MG63 (cell line): ENCODE measurements at places on chromosomes 4 and X. TPM values are rescaled to one million over a fixed set of nuclear protein-coding genes. Genes with fewer than 3 reads are reported as not detected.

Gene SCOC
- total RNA-seq, result 46.4 and 87.3 TPM in 2 replicates

Gene YY2
- total RNA-seq, result 0.62 and 0.69 TPM in 2 replicates

Gene OTOP1
- not detected in 2 replicates for total RNA-seq

Gene BST1
- 2.0 and 3.3 TPM in 2 replicates for total RNA-seq

Gene KIT
- 0.03 and 0.07 TPM in 2 replicates for total RNA-seq

Gene RNF212
- not detected in 2 replicates for total RNA-seq

Gene CXCL9
- not detected in 2 replicates for total RNA-seq

Gene TBC1D9
- 7.9 and 8.5 TPM in 2 replicates for total RNA-seq

Gene ETNPPL
- not detected in 2 replicates for total RNA-seq

Gene TMEM31
- not detected in 2 replicates for total RNA-seq

Gene MXRA5
- total RNA-seq, result not detected in 2 replicates

Gene RPS3A
- 3,245 and 4,692 TPM in 2 replicates for total RNA-seq

Gene SLC26A1
- total RNA-seq, result not detected in 2 replicates

Gene PPBP
- not detected in 2 replicates for total RNA-seq

Gene ADGRL3
- total RNA-seq, result not detected in 2 replicates

Gene PNPLA4
- not detected in 2 replicates for total RNA-seq

Gene XPNPEP2
- total RNA-seq, result not detected in 2 replicates

Gene ZNF157
- 2.2 TPM in 1 of 2 replicates, not detected in the other for total RNA-seq

Gene NONO
- total RNA-seq, result 471 and 489 TPM in 2 replicates

Gene RNF128
- 0.30 TPM in 1 of 2 replicates, not detected in the other for total RNA-seq

Gene NFKB1
- total RNA-seq, result 24.7 and 25.7 TPM in 2 replicates

Gene ARR3
- not detected in 2 replicates for total RNA-seq

Gene ATP8A1
- total RNA-seq, result 0.10 TPM in 1 of 2 replicates, not detected in the other

Gene EFHC2
- total RNA-seq, result 0.07 and 0.43 TPM in 2 replicates

Gene CD38
- not detected in 2 replicates for total RNA-seq

Gene GPR119
- not detected in 2 replicates for total RNA-seq

Gene MGARP
- 105 and 125 TPM in 2 replicates for total RNA-seq

Gene TMSB15B
- 8.6 and 44.0 TPM in 2 replicates for total RNA-seq

Gene KCTD8
- not detected in 2 replicates for total RNA-seq

Gene GUCY1A1
- 1.8 TPM in 1 of 2 replicates, not detected in the other for total RNA-seq

Gene MAGEC2
- total RNA-seq, result not detected in 2 replicates

Gene NPY1R
- 0.03 and 1.2 TPM in 2 replicates for total RNA-seq

Gene DSPP
- total RNA-seq, result not detected in 2 replicates

Gene GYPB
- not detected in 2 replicates for total RNA-seq

Gene IBSP
- not detected in 2 replicates for total RNA-seq

Gene CT47C1
- not detected in 2 replicates for total RNA-seq

Gene BRS3
- total RNA-seq, result not detected in 2 replicates

Gene C4orf36
- 0.32 and 0.49 TPM in 2 replicates for total RNA-seq

Gene RRH
- not detected in 2 replicates for total RNA-seq

Gene SLC6A8
- 12.8 and 24.8 TPM in 2 replicates for total RNA-seq

Gene TMEM35A
- total RNA-seq, result 0.23 and 0.57 TPM in 2 replicates

Gene HELQ
- total RNA-seq, result 4.4 and 6.7 TPM in 2 replicates

Gene CLDN2
- total RNA-seq, result not detected in 2 replicates

Gene SHROOM4
- 0.03 and 0.15 TPM in 2 replicates for total RNA-seq

Gene ARMCX2
- 23.7 and 38.1 TPM in 2 replicates for total RNA-seq

Gene CLNK
- not detected in 2 replicates for total RNA-seq

Gene PGAM4
- not detected in 2 replicates for total RNA-seq
